ENCODE measurements at places on chromosomes 7 and 10.

DNA sequence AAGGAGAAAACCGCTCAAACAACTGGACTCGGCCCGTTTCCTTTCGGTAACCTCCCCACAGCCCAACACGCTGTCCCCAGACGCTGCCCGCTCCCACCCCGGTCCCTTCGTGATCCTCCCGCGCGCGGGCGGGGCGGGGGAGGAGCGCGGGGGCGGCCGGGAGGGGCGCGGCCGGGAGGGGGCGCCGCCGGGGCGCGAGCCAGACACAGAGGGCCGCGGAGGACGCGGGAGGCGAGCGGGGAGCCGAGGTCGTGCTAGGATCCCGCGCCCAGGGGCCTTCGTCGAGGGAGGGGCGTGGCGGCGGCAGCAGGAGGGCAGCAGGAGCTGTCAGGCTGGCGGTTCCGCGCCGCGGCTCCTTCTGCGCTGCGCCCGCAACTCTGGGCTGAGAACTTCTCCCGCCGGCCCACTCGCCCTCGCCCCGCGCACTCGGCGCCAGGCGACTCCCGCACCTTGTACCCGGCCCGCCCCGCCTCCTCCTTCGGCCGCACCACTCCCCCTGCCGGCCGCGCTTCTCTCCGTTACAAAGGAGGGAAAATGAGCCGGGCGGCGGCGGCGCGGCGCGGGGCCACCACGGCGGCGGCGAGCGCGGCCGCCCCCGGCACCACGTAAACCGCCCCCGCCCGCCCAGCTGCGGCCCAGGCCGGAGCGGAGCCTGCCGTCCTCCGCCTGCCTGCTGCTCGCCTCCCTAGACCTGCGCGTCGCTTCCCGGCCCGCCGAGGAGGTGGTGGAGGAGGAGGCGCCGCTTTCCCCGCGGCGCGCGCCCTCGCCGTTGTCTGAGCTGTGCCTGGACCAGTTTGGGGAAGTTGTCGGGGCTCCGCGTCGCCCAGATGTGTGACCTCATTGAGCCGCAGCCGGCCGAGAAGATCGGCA lies at the start of gene CDK14:
TSS of gene CDK14 (plus strand) at position 521 of the 870 bp plus-strand sequence. CDS start at position 828, 307 bp downstream.
- peak; percentile 78 for DNase-seq

- no peak for DNase-seq
These were observed 136.0 kb upstream of the FAM20C start for GRCh38 chr7:56291-56913.

- no peak for DNase-seq
These were observed 1211.3 kb downstream of the REEP3 start for GRCh38 chr10:64732372-64732957.

- no peak for DNase-seq
These were observed 259.1 kb downstream of the KLF6 start for GRCh38 chr10:3525832-3526449.

- DNase-seq: peak; percentile 71
These were observed 55.1 kb downstream of the CYCS start for GRCh38 chr7:25069900-25070443.

GRCh38 chr10:28242555-28243204 lies 60.2 kb downstream of the MPP7 start:
- no peak for DNase-seq

- no peak for DNase-seq
These were observed 1.6 kb downstream of the BEND7 start for GRCh38 chr10:13526948-13527863.

GRCh38 chr7:103989785-103990767 lies 618 bp upstream of the RELN start:
- DNase-seq: no peak

- no peak for DNase-seq
These were observed 345.5 kb downstream of the GALNT17 start for GRCh38 chr7:71477441-71477840.
